ENCODE measurements at places on chromosomes 5 and 9. TPM values are rescaled to one million over a fixed set of nuclear protein-coding genes. Genes with fewer than 3 reads are reported as not detected.

Gene CCDC192
- 0.31 TPM for total RNA-seq

Gene HMGXB3
- 22.7 TPM for total RNA-seq

Gene CDO1
- 16.8 TPM for total RNA-seq

Gene FRMD3
- 33.2 TPM for total RNA-seq

Gene DENND4C
- 107 TPM for total RNA-seq

Gene MYMK
- total RNA-seq: 18.3 TPM
